ENCODE measurements at places on chromosomes 5 and 9.
A peak's percentile ranks its signal among the peaks of the same experiment; 100 is the strongest.

GRCh38 chr5:57441557-57441956, 41.1 kb downstream of the ACTBL2 start:
- DNase-seq: no peak

- no peak for DNase-seq
These were observed 51.5 kb upstream of the NOTCH1 start for GRCh38 chr9:136597141-136597885.

DNA sequence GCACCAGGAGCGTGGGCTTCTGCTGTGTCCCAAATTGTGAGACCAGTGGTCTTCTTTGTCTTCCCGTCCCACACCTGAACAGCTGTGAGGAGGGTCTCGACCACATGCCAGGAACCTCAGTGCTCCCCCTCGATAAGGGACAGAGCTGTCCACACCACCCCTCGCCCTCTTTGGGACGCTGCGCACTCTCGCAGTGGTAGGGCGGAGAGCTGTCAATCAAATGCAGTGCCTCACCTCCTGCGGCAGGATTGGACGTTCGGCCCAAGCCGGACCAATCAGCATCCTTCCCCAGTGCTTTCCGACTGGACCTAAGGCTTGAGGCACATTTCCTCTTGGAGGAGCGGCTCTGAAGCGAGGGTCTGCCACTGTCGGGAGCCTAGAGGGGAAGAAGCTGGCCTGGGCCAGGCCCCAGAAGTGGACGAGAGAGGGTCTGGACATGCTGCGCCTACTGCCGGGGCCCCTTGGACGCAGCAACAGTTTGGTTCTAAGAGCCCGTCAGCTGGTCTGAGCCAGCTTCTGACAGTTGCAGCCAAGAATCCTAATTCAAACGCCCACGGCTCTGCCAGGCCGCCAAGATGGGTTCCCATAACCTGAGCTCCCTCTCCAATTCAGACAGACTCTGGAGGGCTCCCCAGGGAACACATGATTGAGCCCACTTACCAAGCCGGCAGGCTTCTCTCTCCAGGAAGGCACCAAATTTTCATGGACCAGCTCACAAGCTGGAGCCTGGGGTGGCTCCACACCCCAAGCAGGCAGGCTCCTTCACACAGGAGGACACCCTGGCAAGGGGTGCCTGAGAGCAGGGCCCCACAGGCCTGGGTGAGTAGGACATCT, 28.1 kb upstream of the ADAMTS2 start:
- no peak for DNase-seq

- DNase-seq: peak; percentile 93
These were observed 2.8 kb upstream of the DUSP1 start for GRCh38 chr5:172773481-172774469.

DNA sequence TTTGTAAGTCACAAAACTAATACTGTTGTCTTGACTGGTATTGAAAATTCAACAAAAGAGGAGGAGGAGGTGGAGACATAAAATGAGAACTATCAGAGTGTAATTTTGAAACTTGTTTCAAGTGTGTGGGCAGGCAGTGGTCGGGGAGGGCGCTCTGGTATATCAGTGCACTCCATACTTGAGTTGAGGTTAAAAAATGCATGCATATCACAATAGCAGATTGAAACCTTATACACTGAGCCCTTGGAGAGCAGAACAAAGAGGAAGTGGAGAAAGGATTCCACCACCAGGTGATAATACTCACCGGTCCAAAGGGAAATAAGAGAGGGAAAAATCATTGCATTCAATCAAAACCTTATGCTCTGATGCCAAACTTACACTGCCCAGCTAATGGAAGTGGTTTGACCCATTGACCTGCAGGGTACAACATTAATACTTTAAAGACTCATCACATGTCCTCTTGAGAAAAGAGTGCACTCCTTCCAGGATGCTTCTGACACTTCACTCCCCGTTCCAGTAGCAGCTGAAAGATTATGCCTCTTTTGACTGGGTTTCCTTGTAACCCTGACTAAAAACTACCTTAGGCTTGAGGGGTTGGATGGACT, 79.5 kb upstream of the FAM169A start:
- DNase-seq: no peak

GRCh38 chr5:76527685-76528161, 95.5 kb downstream of the F2RL2 start:
- DNase-seq: no peak

- DNase-seq: no peak
These were observed 209.5 kb downstream of the SLIT3 start for GRCh38 chr5:169091396-169091980.

DNA sequence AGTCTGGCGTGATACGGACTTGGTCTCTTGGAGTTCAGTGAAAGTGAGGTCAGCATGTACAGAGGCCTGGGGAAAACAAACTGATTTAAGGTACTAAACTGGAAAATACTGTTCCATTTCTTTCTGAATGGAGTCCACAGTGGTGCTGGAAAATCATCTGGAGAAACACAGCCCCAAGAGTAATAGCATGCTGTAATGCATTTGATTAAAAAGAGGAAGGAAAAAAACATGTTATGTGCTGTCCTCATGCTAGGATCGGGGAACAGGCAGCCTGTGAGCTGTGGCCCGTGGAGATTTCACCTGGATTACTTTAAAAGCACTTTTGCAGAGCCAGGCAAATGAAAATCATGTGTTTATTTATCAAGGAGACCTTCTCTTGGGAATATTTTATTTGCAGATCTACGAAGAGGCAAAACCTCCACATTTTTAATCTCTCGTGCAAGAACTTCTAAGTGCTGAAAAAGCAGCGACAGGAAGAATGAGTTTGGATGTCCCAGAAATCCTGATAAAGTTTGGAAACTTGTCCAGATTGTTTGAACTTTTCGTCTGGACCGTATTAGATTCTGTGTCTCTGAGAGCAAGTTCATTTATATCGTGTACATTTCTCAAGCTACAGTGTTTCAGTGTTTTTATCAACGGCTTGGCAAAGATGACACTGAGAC, 228.8 kb downstream of the GAS1 start:
- DNase-seq: no peak

DNA sequence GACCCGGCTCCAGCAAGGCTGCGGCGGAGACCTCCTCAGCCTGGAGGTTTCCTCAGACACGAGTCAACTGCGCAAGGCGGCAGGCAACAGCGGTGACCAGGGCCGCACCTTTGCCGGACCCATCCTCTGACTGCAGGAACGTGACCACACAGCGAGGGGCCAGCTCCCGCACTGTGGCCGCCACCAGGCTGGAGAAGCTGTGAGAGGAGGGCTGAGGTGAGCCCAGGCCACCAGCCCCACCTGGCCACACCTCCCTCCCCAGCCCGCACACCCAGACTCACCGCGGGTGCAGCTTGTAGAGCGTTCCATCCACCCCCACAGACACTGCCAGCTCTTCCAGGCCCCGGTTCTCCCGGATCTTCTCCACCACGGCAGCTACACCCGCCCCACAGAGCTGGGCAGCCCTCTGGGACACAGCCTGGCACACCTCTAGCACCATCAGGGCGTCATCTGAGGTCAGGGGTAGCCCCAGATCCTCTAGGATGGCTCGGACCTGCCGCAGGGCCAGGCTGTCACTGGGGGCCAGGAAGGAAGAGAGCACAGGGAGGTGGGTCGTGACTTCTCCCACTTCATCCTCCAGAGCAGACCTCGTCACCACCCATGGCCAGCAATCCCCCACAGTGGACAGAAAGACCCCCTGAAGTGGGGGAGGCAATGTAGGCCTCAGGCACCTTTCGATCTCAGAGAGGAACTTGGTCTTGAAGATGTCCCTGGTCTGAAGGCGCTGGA, 18.0 kb downstream of the HK3 start:
- no peak for DNase-seq

DNA sequence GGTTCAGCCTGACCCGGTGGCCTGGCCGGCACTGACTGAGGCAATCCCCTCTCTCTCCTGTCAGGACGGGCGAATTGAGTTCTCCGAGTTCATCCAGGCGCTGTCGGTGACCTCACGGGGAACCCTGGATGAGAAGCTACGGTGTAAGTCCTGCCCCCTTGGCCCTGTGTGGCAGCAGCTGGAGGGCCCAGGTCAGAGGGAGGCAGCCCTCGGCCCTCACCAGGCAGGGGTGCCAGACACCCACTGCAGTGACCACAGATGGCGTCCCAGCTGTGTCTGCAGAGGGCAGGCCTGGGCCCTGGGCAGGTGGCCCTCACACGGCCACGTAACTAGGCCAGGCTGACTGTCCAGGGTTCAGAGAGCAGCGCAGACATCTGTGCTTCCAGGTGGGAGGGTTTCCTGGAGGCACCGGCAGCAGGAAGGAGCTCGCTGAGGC, 45.9 kb upstream of the HMCN2 start:
- DNase-seq: no peak

- no peak for DNase-seq
These were observed 14.7 kb downstream of the CRB2 start for GRCh38 chr9:123370526-123371227.

GRCh38 chr5:31463351-31463750, 68.5 kb downstream of the DROSHA start:
- DNase-seq: no peak

DNA sequence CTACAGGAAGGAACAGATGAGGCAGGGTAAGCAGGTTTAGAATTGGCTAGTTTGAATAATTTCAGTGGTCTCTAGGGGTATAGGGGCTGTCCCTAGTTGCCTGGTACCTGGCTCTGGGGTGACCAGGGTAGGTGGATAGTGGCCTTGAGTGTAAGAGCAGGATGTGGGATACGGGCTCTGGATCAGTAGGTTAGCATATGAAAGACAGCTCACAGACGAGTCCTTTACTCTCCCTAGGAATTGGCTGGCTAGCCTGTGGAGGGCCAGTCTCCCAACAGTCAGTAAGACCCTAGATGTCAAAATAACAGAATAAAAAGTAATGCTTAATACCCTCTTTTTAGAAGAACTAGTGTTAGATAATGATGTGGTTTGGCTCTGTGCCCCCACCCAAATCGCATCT, 16.6 kb upstream of the C9orf152 start:
- DNase-seq: no peak

DNA sequence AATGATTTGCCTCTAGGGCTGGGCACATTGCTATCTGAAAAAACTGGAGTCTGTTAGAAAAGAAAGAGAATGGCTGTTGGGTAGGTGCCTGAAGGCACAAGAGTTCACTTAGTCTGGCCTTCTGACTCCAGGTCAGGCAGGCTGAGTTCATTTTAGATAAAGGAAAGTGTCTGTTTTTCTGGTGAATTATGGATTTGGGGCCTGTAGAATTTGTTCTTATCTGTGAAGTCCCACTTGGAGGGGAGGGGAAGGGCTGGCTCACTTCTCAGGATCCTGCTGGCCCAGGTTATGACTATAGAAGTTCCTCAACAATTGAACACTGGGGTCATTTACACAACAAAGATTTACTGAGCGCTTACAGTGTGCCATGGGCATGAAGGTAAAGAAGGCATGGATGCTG, 11.5 kb upstream of the SEPTIN8 start:
- DNase-seq: no peak

DNA sequence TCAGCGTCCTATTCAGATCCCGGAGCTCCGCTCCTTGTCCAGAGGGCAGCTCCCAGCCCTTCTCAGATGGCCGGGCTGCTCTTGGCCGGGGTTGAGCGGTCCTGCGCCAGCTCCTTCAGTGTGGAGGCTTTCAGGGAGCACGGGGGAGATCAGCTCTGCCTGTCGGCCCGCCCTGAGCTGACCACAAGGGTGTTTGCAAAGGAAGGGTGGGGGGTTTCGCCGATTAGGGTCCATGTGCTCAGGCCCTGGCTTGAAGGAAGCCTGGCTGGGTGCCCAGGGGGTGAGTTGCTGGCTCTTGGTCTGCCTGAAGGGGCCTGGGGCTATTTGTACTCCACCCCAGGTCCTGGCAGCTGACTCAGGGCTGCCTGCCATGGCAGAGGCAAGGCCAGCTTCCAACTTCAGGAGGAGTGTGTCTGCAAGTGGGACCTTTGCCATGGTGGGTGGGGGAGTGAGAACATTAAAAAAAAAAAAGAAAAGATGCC, 250.1 kb upstream of the KLF4 start:
- no peak for DNase-seq

GRCh38 chr5:178182158-178182876, 4.9 kb downstream of the GMCL2 start:
- DNase-seq: peak; percentile 21

- peak; percentile 87 for DNase-seq
These were observed 121.2 kb downstream of the CEMIP2 start for GRCh38 chr9:71647094-71647591.

GRCh38 chr9:87973730-87974292, 522 bp downstream of the CDK20 start:
- peak; percentile 6 for DNase-seq

GRCh38 chr9:113556877-113557593, 93.5 kb downstream of the RGS3 start:
- DNase-seq: peak; percentile 25

GRCh38 chr5:125978015-125978414, 445.2 kb upstream of the GRAMD2B start:
- DNase-seq: no peak

DNA sequence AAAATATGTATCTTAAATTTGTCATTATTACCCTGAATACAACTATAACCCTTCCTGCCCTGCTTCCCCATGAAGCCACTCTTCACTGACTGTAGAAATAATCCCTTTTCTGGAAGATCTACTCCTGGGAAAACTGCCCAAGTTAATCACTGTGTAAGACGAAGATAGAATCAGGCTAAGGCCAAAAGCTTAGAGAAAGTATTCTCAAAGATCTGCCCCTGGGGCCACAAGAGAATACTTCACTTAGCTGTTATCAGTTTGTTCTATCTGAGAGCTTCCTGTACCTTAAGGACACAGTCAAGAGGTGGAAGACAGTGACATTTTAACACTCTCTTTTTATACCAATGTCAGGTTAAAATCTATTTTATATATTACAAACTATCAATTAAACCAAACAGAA, 33.8 kb downstream of the RNF145 start:
- DNase-seq: no peak

DNA sequence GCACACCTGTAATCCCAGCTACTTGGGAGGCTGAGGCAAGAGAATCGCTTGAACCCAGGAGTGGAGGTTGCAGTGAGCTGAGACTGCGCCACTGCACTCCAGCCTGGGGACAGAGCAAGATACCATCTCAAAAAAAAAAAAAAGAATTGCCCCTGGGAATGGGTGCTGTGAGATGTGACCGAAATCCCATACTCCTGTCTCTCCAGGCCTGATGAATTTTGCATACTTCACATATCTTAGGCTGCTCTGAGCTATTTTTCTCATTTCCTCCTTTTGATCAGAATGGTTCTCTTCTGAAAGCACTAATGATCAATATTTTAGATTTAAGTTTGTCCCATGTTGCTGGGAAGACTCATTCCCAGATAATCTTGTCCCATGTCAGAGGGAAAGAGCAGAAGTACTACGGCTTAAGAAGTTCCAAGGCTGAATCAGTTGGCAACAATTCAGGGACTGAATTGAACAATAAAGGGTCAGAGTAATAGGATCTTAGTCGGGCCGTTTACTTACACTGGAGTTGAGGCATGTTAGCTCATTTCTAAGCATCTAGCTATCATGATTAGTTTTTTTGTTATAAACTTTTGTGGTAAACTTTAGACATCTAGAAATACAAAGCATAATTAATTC, 44.2 kb upstream of the TENT2 start:
- DNase-seq: no peak
